ENCODE measurements at places on chromosomes 5 and 9.

- DNase-seq, result no peak
Measured at GRCh38 chr5:128192368-128192767, 108.8 kb downstream of the SLC12A2 start.

- no peak for DNase-seq
Measured at GRCh38 chr9:105216440-105217178, 27.8 kb upstream of the SLC44A1 start.

DNA sequence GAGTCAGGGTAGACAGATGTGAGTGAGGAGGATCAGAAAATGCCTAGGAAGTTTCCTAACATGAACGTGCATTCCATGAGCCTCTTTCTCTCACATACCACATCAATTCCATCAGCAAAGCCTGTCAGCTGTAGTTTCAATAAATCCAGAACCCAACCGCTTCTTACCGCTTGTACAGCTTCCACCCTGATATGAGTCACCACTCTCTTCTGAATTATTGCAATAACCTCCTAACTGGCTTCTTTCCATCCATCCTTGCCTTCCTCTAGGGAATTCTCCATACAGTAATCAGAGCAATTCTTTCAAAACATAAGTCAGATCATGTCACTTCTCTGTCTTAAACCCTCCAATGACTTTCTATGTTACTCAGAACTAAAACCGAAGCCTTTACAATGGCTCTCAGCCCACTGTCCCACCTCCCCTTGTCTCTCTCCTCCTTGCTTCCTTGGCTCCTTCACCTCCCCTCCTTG, 8.1 kb upstream of the RAD23B start:
- no peak for DNase-seq

- no peak for DNase-seq
Measured at GRCh38 chr5:77637998-77638762, at the start of gene OTP. Gene OTP (minus strand): TSS chr5:77638713. CDS start chr5:77638549, 164 bp downstream.

DNA sequence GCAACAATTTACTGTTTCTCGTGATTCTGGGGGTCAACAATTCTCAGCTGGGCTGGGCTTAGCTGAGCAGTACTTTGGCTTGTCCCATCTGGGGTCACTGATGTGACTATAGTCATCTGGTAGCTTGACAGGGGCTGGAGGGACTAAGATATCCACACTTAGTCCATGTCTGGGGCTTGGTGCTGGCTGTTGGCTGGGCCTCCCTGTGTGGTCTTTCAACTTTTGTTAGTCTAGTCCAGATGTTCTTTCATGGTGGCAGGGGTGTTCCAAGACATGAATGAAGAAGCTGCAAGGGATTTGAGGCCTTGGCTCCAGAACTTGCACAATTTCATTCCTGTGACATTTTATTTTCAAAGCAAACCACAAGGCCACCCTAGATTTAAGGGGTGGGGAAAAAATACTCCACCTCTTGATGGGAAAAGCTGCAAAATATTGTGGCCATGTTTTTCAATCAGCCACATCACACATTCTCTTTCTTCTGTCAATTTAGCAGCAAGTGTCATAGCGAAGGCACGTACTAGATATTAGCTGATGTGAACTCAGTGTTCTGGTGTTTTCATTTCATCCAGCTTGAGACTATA, 59.2 kb downstream of the TSSK1B start:
- no peak for DNase-seq

DNA sequence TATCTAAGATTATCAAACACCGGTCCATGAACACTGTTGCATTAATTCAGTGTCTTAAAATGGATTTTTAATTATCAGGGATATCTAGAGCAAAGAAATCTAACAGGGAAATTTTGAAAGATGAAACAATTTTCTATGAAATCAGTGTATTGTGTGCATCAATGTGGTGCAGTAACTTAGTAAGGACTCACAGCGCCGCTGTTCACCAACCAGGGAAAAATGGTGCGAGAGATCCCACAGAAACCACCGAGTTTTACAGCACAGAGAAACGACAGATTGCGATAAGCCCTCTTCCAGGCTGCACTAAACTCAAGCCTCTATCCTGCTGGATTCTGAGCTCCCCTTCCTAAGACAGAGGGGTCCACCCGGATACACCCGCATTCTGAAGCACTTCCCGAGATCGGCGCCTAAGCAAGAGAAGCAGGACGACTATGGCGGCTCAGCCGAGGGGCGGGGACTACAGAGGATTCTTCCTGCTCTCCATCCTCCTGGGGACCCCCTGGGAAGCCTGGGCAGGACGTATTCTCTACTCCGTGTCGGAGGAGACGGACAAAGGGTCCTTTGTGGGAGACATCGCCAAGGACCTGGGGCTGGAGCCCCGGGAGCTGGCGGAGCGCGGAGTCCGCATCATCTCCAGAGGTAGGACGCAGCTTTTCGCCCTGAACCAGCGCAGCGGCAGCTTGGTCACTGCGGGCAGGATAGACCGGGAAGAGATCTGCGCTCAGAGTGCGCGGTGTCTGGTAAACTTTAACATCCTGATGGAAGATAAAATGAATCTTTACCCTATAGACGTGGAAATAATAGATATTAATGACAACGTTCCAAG, at the start of gene PCDHGA7:
Gene PCDHGA7, plus strand, starts transcription at position 274 of the 826 bp plus-strand sequence. Its CDS starts 158 bp downstream, at position 432.
- DNase-seq, result no peak

- no peak for DNase-seq
Measured at GRCh38 chr5:35665096-35665495, 47.4 kb downstream of the SPEF2 start.

DNA sequence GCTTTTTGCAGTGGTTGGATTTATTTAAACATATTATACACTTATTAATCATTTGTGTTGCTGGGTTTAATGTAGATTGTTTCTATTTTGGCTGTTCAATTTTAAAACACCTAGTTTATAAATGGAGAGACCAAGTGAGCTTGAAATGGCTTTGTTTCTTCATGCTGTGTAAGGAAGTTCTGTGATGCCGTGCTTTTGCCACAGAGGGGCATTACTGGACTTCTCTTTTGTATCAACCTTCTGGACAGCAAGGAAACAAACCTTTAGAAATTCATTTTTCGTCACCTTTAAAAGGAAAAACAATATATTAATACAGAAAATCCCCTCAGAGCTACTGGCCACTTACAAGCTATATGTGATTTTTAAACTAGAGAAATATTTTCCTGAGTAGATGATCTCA, 81.9 kb downstream of the DMRTA1 start:
- no peak for DNase-seq

GRCh38 chr9:127277099-127277498, 12.5 kb downstream of the GARNL3 start:
- DNase-seq, result no peak

GRCh38 chr5:135243556-135244285, 155.3 kb downstream of the MACROH2A1 start:
- no peak for DNase-seq

GRCh38 chr9:2469681-2470221, 151.8 kb upstream of the VLDLR start:
- no peak for DNase-seq

DNA sequence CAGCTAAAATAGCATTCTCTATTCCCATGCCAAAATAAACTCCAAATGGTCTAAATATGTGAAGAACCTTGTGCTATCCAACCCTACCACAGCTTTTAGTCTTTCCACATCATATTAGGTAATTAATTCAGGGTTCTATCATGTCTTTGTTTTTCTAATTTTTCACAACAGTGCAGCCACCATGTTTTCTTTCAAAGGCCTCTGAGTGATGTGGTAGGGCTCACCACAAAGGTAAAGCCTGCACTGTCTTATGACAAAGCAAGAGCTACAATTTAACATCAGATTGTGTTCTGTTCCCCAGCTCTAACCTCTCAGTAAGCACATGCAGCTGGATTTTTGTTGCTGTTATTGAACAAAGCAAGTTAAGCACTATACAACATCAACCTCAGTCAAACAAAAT, 52.4 kb downstream of the MEF2C start:
- no peak for DNase-seq

DNA sequence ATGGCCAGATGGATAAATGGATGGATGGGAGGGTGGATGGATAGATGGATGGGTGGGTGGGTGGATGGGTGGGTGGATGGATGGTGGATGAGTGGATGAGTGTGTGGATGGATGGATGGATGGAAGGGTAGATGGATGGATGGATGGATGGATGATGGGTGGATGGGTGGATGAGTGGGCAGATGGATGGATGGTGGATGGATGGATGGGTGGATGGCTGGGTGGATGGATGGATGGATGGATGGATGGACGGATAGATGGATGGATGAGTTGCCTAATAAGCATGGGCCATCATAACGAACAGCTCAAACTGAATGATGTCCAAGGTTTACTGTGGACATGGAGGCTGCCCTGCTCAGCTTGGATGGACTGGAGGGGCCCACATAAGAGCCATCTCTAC, 89.8 kb upstream of the SMIM23 start:
- DNase-seq, result no peak

DNA sequence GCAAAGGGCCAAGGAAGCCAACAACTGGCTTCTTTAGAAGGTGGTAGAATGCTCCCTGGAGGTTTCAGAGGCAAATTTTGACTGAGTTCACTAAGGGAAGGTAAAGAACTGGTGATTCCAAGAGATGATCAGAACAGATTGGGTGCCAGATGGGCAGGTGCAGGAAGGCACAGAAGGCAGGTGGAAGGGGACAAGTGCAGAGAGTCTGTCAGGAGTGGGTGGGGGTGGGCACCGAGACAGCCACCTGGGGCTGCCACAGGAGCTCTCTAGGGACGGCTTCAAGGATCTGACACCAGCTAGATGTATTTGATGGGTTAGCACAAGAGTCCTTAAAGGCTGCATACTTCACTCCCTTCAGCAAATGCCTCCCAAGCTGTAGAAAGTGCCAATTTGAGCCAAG, 207.3 kb downstream of the PTTG1 start:
- no peak for DNase-seq

DNA sequence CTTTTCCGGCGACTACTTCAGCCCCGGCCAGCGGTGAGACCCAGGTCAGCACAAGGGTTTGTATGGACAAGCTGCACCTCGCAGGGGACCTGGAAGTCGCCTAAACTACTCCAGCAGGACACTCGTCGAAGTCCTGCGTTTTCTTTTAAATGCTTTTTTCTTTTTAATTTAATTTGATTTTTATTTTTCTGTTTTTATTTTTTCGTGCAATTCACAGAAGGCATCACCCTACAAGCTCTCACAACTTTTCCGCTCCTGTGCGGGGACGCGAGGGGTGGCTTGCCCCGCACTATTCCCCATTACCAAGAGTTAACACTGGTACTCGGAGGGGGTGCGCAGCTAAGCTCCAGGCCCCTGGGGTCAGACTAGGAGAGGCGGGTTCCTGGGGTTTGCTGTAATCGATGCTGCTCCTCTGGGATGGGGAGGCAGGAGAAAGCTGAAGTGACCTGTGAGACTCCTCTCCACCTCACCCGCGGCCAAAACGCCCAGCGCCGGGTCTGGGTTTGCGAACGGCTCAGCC, 1.3 kb downstream of the EDIL3 start:
- DNase-seq, result no peak

GRCh38 chr5:143374496-143375217, 28.8 kb downstream of the NR3C1 start:
- no peak for DNase-seq
